ENCODE measurements at places on chromosomes 2 and 18.

DNA sequence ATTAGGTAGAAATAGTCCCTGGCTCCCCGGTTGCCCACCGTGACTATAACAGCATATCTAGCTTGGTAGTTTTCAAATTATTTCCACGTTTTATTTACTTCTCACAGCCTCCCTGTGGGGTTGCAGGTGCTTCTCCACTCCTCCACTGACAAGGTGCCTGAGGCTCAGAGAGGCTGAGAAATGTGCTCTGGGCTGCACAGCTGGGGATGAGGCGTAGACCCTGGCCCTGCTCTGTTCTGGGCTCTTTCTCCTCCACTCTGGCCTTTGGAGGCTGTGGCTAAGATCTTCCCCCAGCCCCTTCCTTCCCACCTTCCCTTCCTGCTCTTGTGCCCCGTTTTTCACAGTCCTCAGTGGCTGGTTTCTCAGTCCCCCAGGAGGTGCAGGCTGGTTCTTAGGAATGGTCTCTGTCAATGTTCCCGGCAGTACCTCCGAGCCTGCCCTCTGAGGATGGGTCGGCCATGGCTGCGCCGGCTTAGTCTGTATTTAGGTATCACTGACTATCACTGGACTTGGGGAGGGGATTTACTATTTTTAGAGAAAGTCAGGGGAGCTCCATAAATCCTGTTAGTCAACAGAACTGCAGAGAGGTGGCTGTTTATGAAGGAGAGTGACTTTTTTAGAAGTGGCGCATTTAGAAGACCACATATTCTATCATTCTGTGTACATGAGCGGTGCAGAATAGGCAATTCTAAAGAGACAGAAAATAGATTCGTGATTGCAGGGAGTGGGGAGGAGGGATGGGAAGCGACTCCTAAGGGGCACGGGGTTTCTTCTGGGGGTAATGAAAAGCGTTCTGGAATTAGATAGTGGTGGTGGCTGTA is 35.0 kb downstream of the HPCAL1 start:
- no peak for DNase-seq

DNA sequence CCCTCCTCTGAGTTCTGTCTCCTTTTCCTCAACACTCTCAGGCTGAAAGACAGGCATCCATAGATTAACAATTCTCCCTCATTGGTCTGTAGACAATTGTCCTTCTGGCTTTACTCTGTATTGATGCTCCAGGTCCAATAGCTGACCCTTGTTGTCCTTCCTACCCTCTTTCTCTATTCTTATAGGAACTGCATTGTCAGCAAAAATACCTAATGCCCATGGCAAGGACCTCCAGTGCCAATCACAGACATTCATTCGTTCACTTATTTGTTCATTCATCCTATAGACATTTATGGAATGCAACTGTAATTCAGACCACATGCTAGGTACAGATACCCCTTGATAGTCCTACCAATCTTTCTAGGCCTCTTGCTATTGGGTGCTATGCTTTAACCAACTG is 69.8 kb upstream of the DTNA start:
- no peak for DNase-seq

GRCh38 chr2:182499706-182500470 is 73.1 kb upstream of the PDE1A start:
- no peak for DNase-seq

DNA sequence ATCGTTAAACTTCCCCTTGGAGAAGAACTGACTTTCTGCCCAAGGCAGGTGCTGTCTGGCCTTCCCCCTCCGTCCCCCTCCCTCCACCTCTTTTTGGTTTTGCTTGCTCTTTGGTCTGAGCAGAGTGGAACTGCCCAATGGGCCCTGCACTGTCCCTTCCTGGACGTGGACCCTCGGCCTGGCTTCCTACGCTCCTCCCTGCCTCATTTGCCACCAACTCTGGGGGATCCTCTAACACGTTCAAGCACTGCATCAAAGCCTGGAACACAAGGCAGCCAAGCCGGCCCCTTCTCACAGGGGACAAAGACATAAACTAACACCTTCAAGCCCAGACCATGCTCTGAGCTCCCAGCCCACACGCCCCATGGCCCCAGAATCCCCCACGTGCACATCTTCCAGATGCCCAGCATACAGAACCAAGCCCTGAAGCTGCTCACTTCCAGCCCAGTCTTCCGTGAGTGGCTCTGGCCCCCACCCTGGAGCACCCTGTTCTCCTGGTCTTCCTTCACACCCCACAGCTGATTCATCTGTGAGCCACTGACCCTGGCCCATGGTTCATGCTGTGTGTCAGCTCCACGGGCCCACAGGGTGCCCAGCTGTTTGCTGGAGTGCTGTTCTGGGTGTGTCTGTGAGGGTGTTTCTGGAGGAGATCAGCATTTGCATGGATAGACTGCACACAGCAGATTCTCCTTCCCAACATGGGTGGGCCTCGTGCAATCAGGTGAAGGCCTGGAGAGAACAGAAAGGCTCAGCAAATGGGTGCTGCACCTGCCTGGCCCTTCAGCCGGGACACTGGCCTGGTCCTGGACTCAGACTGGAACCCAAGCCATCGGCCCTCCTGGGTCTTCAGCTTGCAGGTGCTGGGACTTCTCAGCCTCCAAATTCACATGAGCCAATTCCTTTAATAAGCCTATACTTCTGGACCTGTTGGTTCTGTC is 247.1 kb upstream of the SALL3 start:
- DNase-seq: no peak

- no peak for DNase-seq
Measured at GRCh38 chr2:144156736-144157640, 362.9 kb downstream of the ZEB2 start.

DNA sequence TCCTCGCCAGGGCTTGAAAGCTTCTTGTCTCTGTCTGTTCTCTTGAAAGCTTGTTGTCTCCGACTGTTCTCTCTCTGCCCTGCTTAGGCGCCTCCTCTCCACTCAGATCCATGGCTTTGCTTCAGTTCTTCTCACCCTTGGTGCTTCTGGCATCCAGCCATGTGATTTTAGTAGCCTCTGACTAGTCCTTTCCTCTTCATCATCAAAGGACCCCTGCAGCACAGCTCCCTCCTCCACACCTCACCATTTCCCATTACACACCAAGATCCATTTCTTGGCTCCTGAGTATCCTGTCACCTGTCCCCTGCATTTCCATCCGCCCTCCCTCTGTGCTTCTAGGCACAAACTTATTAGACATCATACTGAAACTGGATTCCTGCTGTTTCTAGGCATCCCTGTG is 59.4 kb downstream of the ZNF236 start:
- DNase-seq: no peak

DNA sequence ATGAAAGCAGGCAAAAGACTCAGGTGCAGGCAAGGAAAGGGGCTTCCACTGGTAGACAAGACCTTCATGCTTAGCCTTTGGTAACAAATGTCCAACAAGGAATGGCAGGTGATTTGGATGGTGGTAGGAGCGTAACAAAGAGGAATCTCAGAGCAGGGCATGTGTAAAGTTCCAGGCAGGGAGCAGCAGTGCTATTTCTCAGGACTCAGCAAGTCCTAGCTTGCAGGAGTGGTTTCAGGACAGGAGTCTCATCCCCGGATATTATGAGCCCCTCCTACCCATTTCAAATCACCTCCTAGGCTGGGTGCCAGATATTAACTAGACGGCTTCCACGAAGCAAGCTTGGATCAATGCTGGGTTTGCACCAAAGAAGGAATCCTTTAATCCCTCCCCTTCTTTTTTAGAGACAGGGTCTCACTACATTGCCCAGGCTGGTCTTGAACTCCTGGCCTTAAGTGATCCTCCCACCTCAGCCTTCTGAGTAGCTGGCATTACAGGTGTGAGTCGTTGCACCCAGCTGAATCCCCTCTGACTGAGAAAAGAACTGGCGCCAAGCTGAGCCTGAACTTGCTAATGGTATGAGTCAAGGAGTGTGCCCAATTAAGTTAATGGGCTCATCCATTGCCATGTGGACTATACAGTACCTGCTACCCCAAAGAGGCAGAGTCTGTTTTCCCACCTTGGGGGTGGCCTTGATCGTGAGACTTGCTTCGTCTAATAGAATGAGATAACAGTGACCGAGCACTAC is 190.3 kb downstream of the ARL4C start:
- DNase-seq: no peak

DNA sequence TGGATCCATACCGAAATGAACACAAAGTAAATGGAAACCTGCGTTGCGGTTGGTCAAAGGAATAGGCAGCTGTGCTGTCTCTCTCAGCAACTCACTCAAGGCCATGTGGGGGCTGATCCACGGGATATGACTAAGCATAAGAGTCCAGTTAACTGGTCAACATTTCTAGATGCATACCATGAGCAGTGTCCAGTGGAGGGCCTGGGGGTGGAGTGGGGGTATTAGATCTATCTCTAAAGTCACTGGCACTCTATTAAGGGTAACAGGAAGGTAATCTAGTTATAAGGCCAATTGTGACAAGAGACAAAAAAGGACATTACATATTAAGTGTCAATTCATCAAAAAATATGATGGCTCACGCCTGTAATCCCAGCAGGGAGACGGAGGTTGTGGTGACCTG is 136.8 kb downstream of the TTC32 start:
- no peak for DNase-seq

- no peak for DNase-seq
Measured at GRCh38 chr2:120912101-120912985, 176.7 kb downstream of the GLI2 start.

GRCh38 chr2:38665854-38666555 is at the start of gene GALM:
Gene GALM (plus strand): TSS chr2:38666114. CDS start chr2:38666162, 48 bp downstream.
- peak; percentile 66 for DNase-seq

DNA sequence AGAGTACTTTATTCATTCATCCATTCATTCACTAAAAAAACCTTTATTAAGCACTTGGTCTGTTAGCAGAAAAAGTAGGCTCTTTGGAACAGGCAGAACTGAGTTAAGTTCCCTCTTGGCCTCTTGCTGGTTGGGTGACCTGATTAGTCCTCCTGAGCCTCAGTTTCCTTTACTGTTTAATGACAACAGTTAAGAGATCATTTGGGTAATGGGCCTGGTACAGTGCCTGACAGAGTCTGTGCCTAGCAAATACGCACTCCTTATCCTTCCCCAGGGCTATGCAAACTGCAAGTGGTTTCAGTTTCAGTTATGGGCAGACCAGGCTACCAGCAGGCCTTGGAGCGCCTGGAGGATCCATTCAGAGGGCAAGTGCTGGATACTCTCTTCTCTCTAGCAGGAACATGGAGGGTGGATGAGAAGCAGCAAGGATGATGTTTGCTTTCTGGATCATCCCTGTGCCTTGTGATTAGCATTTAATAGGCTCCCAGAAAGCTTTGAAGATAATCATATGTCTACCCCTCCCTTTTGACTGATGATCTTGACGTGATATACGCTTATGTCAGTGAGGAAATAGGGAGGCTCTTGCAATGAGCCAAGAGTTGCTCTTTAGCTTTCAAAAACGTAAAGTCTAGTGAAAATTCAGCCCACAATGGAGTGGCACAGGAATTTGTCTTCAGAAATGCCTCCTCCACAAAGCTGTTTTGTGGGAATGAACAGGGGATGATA is 12.4 kb upstream of the TAF1B start:
- no peak for DNase-seq

- DNase-seq: no peak
Measured at GRCh38 chr18:51350081-51350480, 152.6 kb upstream of the MEX3C start.

GRCh38 chr2:780002-780401 is 102.8 kb upstream of the TMEM18 start:
- no peak for DNase-seq

DNA sequence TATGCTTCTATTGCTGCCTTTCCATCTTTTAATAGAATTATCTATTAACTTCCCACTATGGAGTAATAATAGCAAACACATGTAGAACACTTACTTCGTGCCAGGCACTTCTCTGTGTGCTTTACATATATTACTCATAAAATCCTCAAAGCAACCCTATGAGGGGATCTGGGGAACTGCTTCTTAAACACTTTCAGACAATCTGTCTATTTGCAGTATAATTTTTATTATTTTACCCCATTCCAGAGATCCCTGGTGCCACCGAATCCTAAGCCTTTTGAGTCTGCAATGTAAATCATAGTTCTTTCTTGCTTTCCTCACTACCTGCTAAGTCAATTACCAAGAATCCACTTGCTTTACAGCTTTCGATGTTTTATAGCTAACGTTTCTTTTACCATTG is 25.6 kb upstream of the GCFC2 start:
- no peak for DNase-seq

DNA sequence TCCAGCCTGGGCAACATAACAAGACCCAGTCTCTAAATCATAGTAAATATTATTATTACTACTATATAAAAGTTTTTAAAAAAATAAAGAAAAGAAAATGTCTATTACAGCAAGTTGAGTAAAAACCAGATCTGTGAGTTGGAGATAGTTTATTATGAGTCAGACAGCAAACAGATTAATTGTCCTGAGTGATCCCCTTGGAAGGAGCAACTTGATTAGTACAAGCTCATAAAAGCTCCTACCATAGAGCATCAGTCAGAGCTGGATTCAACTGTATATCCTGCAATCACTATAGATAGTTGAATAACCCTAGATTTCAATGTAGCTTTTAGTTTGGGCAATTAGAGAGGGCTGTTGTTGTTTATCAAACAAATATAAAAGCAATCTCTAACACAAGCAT is 84.1 kb downstream of the TRABD2A start:
- DNase-seq: no peak

DNA sequence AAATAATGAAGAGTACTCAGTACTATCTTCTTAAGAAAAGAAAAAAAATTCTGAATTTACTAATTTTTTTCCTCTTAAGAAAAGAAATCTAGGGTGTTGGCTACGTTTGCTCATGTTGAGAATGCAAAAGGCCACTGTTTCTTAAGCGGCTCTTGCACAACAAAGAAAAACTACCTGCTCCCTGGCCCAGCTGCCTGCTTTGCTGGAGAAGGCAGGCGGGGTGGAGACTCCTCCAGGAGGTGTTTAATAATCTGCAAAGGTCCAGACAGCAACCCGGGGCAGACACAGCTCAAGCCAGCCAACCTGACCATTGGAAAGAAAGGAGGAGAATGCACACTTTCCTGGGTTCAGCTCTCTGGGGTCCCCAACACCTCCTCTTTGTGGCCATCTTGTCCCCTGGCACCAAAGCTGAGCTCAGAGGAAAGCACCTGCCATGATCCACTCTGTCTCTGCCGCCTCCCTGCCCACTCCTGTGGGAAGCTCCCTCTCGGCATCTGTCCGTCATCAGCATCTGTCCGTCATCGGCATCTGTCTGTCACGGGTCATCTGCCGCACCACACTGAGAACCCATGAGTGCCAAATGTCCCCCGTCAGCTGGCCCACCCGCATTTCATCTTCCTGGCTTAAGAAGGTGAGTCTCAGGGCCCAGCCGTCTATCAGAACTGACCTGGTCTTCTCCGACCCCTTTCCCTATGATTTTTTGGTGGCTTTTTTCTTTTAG is 11.9 kb downstream of the ZNF516 start:
- DNase-seq: no peak

DNA sequence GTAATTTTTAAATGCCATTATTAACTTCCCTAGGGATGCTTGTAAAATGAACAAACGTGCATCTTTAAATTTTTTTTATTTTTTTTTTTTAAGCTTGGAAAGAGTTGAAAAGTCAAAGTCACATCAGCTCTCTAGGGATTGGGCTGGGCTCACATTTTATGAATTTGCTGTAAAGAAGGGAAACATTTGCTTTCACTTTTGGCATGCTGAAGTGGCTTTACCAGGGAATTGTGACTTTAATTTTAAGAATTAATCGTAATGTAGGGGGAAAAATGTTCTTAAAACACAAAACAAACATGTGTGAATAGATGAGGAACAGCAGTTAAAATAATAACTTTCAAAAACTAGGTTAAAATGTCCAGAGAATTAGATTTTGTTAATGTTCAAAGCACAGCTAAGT is 123.0 kb downstream of the AGAP1 start:
- DNase-seq: no peak

- DNase-seq: peak; percentile 41
Measured at GRCh38 chr2:26298638-26299393, 47.1 kb upstream of the SELENOI start.

GRCh38 chr2:234771980-234772732 is 179.7 kb upstream of the SH3BP4 start:
- DNase-seq: no peak

Measured in stimulated activated CD4-positive, alpha-beta T cell treated with anti-CD3 and anti-CD28 coated beads, Interleukin-2, amount 100 ng/mL, for 24 hours (primary cell).